Stimulated activated CD8-positive, alpha-beta memory T cell treated with anti-CD3 and anti-CD28 coated beads, Interleukin-4, amount 100 ng/mL, for 48 hours (primary cell): ENCODE measurements at places on chromosomes 6 and 20.

- DNase-seq: no peak
Measured at GRCh38 chr6:100620085-100620840, 155.5 kb upstream of the SIM1 start.

DNA sequence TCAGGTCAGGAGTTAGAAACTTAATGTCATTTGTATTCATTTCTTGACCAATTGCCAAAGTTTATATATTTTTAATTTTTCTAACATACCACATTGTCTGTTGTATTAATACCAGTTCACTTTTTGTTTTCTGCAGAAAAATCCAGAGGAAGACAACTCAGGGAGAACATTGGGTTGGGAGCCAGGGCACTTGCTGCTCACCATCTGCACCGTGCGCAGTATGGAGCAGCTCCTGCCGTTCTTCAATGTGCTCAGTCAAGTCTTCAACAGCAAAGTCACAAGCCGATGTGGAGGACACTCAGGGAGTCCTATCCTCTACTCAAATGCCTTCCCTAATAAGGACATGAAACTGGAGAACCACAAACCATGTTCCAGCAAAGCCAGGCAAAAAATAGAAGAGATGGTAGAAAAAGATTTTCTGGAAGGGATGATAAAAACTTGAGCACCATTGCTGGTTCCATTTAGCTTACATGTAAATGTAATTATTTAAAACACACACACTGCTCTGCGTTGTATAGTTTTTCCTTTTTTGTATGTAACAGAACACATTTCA is 25.3 kb downstream of the PGM3 start:
- DNase-seq: no peak

- no peak for DNase-seq
Measured at GRCh38 chr20:43991982-43992381, 77.3 kb downstream of the TOX2 start.

- DNase-seq: no peak
Measured at GRCh38 chr20:55054453-55054852, 579.1 kb downstream of the DOK5 start.

DNA sequence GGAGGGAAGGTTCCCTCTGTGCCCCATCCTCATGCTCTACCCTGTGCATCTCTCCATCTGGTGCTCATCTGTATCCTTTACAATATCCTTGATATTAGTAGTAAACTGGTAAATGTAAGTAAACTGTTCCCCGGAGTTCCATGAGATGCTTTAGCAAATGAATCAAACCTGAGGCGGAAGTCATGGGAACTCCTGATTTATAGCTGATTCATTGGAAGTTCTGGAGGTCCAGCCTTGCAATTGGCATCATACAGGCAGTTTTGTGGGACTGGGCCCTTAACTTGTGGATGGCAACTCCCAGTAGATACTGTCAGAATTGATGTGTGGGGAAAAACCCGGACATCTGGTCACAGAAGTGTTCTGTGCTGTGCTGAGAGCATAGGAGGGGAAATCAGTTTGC is 11.2 kb upstream of the SLC22A2 start:
- no peak for DNase-seq
